ENCODE measurements at places on chromosomes 16 and 17.

- no peak for DNase-seq
Measured at GRCh38 chr16:693766-694165, 3.6 kb upstream of the WDR24 start.

DNA sequence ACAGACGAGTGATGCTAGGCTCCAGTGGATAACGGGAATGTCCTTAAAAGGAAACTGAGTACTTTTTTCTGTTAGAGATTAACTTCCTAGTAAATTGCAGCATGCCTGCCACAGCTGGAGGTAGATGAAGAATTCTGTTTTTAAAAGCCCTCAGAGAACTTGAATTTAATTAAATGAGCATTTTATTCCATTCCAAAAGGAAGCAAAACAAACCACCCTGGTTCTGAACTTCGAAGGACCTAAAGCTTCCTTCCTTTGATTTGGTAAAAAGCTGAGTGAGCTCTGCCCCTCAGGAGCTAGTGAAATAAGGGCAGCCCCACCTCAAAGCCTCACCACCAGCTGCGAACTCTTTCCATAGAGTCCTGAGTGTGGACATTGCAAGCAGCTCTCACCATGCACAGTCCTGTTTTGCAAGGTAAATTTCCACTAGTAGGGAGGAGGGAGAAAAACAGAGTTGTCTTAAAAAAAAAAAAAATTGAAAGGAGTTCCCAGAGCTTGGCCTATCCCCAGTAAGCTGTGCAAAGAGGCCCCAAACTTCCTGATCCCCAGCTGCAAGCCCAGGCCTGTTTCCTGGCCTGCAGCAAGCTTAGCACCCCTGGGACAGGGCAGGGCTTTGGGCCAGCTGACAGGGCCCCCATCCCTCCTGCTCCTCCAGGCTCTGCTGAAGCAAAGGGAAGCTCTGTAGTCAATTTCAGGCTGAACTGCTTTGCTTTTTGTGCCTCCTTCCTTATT, 11.2 kb downstream of the CHD9NB start:
- DNase-seq: peak; percentile 24

- DNase-seq: peak; percentile 38
Measured at GRCh38 chr16:88639231-88640038, 1.1 kb downstream of the IL17C start.

DNA sequence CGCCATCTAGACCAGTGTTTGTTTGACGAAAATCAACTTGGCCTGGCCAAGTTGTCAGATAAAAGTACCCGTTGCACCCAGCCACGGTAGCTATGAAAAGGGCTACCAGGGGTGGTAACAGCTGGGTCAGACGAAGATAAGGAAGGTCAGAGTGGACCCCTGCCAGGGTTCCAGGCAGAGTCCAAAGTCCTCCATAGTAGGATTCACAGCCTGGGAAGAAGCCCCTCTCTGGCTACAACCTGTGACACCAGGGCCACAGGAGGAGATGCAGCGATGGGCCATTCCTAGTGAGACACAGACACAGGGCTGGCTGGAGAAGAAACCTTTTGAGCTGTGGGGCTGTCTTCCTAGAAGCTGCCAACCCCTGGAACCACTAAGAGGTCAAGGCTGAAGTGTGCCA, 39.3 kb downstream of the MEAK7 start:
- no peak for DNase-seq

DNA sequence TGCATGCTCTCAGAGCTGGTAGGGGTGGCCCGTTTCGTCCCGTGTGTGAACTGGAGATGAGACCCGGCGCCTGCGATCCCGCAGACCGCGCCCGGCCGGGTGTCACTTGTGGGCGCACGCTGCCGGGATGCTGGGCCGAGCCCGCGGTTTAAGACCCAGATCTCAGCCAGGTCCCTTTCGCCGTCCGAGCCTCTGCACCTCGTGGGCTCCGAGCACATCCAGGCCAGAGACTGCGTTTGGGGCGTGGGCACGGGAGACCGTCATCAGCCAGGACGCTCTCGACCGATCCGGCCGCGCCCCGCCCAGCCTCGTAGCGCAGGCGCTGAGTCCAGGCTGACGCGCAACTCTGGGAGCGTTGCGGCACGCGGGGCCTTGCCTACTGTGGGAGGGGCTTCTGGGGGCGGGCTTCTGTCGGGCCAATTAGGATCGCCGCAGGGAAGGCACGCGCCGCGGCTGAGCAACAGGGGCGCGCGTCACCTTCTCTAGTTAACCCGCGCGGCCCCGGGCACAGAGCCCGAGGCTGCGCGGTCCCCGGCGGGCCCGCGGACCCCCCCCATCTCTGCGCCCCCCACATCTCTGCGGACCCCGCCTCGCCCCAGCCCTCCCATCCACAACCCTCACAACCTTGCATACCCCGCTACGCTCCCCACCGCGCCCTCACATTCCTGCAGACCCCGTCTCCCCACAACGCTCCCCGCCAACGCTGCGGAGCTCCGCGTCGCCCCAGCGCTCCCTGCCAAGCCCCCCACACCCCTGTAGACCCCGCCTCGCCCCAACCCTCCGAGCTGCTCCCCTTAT, 687 bp upstream of the CEMP1 start:
- peak; percentile 97 for DNase-seq

GRCh38 chr17:5034651-5035050, 575 bp downstream of the SLC52A1 start:
- DNase-seq: no peak

DNA sequence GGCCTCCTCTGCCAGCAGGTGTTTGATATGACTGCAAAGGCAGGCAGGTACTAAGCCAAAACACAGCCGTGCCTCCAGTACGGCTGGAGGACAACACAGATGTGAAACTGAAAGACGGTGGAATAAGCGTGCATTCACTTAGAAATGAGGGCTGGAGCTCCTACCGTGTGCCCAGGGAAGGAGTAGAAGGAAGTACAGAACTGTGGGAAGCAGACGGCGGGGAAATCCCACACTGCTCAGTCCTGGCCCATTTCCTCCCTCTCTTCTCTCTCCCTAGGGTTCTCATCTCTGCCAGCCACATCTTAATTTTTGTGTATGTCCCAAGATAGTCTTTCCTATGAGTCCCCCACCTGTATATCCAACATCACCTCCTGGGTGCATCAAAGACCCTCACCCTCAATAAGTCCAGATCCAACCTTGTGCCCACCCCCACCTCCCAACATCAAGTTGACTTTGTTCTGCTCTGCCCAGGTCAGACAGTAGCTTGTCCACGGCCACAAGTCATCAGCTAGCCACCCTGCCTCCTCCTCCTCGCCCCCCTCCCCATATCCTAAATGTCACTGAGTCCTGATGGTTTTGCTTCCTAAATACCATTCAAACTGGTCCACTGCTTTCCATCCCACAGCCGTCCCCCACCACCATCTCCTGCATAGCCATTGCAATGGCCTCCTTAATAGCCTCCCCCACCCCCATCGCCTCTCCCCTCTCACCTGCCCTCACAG, 77.1 kb upstream of the RPL38 start:
- DNase-seq: no peak

DNA sequence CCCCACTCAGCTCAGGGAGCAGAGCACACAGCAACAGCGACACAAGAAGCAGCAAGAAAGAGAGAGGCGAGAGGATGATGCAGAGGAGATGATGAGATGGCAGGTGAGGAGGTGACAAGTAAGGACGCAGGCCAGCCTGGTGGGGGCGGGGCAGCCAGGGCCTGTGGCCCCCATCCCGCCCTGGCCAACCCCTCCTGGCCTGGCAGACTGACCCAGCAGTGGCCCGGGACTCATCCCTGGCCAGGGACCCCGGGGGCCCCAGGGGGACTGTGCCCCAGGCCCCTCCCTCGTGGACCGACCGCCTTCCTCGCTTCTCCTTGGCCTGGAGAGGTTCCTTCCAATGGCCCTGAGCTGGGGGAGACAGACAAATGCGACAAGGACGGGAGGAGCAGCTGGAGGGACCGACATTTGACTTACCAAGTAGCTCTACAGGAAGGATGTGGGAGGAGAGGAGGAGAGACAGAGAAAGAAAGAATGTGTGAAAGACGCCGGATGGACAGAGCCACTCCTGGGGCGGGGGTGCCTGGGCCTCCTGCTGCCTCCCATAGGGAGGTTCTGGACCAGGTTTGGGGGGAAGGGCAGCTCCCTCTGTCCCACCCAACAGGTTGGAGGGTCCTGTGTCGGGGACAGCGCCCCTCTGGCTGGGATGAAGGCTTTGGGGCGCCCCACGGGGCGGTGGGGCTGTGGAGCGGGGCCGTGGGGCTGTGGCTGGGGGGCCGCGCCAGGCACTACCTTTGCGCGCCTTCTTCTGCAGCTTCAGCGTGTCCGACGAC, 6.8 kb downstream of the MTSS2 start:
- no peak for DNase-seq

GRCh38 chr16:89080196-89080853, 13.3 kb upstream of the ACSF3 start:
- DNase-seq: no peak

DNA sequence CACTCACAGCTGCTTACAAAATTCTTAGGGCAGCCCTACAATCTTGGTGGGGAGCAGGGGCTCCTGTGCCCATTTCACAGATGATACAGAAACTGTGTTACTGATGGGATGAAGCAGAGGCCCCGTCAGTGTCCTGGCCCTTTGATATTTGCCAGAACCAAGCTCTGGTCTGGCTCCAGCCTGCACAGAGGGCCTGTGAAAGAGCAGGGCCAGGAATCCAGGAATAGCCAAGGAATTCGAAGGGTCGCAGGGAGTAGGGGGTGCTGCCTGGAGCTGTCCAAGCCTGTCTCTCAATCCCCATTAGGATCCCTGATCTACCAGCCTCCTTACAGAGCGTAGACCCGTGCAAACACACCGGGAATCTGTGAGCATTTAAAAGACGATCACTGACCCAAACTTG, 86.3 kb upstream of the RCVRN start:
- no peak for DNase-seq

DNA sequence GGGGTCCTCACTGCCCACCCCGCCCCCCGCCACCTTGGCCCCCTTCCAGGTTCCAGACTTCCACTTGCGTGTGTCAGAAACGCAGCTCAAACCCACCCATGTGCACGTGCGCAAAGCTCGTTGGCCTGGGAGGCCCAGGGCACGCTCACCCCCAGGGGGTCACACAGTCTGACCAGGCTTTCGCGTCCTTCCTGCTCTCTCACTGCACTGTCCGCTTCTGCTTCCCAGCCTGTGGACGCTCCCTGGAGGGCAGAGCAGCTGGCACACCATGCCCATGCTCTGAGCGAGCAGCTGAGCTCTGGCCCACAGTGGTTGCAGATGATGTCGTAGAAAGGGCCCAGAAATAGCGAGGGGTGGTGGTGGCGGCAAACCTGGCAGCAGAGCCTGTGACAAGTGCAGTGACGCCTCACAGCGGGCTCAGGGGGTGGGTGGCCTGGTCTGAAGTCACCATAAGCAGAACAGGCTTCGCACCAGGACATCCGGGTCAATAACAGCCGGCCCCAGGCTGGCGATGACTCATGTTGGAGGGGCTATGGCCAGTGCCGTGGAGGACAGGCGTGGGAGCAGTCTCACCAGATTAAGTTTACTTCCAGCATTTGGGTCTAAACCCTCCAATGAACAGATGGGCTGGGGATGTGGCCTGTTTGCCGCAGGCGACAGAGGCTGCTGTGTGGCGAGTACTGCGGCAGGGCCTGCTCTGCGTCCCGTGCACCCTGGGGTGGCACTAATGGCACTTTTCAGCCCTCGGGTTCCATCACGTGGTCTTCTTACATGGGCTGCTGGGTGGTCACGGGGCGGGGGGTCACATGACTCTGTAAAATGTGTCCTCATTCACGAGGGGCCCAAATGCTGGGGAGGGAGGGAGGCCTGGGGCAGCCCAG, 49.0 kb downstream of the NT5M start:
- DNase-seq: peak; percentile 75

DNA sequence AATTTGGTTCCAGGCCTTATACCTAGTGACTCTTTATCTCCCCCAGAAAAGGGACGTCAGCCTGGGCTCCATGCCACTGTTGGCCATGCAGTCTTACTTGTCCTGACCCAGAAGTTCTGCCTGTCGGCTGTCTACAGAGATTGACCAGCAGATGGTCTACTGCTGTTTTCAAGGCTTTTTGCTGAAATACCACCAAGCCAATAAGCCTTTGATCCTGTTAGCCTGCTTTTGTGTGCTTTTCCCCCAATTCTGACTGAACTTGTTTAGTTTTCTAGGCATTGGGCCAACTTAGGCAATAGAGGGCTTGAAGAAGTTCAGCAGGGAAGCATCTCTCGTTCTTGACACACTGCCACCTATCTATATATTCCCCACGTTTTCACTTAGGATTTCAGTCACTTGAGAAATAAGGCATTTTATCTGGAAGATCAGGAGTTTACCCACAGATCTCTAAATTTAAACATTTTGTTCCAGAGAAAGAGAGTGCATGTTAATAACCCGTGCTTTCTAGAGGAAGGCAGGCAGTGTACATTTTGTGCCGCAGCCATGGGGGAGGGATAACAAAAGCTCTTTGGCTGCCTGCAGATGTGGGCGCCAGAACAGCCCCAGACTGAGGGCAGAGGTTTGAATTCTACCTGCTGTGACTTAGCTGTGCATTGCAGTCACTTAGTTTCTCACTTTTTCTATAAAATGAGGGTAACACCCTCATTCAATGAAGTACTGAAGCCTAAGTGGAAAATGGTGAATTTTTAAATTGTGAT, 12.3 kb upstream of the CARMIL2 start:
- DNase-seq: no peak
